ENCODE measurements at places on chromosomes 13 and 19.

DNA sequence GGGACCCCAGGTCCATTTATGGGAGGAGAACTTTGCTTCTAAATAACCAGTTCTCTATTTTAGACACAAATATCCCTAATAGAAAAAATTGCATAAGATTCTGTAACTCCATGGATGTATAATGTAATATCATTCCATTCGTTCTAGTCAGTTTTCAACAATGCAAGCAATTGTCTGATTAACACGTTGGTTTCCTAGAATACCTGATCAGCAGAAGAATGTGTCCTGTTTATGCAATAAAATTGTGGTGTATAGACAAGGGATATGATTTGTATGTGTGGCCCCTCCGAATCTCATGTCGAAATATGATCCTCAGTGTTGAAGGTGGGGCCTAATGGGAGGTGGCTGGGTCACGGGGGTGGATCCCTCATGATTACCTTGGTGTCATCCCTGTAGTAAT is 62.1 kb downstream of the RUBCNL start:
- peak; percentile 77 for DNase-seq

DNA sequence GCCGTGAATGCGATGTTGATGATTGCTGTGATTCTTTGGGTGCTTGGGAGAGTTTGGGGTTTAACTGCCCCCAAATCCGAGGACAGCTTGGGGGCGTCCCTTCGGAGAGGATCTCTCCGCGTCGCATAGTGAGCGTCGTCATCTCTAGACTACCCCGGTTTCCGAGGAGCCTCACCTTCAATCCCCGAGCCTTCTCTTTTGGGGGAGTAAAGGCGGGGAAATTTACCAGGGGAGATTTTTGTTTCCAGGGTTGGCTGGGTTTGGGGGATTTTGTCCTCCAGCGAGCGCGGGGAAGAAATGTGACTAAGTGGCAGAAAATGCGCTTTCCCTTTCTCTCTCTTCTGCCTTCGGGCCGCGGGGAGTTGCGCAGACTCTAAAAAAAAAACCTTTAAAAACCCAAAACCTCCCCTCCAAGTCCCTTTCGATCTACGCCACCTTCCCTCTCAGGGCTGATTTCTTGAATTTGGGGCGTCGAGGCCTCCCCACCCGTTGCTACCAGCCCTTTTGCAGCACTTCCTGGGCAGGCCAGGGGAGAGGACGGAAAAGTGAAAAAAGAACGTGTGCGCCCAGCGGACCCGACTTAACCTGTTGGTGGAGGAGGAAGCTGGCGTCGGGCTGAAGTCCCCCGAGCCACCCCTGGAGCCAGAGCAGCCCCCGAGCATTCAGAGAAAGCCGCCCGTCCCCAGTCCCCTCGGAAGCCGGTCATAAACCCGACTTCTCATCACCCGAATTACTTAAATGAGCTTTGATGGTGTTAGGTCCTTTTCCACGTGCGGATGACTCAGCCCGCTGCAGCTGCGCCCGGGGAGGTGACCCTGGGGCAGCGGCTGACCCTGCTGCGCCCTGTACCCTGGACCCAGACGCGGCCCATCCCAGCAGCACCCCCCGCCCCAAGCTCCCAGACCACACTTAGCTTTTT is 17.7 kb downstream of the NFIX start:
- DNase-seq = peak; percentile 67

DNA sequence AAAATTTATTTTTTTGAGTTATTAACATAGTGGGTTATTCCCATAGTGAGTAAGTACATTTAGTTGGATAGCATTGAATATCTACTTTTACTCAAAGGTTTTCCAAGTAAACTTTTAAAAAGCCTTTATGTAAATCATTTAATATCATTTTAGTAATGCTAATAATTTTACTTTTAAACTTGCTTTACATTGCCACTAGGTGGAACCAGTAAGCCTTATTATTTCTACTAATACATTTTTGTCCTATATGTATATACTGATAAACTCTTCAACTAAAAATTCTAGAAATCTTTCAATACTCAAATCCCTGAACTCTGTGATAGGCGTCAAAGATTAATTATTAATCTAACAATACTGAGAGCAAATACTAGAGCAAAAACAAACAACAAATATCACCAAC is 1709.2 kb upstream of the PCDH20 start:
- peak; percentile 46 for DNase-seq

DNA sequence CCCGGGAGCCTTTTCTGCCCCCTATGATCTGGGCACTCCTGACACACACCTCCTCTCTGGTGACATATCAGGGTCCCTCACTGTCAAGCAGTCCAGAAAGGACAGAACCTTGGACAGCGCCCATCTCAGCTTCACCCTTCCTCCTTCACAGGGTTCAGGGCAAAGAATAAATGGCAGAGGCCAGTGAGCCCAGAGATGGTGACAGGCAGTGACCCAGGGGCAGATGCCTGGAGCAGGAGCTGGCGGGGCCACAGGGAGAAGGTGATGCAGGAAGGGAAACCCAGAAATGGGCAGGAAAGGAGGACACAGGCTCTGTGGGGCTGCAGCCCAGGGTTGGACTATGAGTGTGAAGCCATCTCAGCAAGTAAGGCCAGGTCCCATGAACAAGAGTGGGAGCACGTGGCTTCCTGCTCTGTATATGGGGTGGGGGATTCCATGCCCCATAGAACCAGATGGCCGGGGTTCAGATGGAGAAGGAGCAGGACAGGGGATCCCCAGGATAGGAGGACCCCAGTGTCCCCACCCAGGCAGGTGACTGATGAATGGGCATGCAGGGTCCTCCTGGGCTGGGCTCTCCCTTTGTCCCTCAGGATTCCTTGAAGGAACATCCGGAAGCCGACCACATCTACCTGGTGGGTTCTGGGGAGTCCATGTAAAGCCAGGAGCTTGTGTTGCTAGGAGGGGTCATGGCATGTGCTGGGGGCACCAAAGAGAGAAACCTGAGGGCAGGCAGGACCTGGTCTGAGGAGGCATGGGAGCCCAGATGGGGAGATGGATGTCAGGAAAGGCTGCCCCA is 8.5 kb upstream of the CEACAM7 start:
- no peak for DNase-seq

DNA sequence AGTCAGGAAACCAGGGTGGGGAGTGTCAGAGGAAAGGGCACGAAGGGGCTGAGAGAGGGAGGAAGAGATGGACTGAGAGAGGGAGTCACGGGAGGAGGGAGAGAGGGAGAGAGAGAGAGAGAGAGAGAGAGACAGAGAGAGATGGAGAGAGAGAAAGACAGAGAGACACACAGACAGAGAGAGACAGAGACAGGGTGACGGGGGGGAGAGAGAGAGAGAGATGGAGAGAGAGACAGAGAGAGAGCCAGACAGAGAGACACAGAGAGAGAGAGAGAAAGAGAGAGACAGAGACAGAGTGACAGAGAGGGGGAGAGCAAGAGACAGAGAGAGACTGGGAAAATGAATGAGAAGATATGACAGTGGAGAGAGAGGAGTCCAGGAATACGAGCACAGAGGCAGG is 494 bp upstream of the KLK14 start:
- no peak for DNase-seq

DNA sequence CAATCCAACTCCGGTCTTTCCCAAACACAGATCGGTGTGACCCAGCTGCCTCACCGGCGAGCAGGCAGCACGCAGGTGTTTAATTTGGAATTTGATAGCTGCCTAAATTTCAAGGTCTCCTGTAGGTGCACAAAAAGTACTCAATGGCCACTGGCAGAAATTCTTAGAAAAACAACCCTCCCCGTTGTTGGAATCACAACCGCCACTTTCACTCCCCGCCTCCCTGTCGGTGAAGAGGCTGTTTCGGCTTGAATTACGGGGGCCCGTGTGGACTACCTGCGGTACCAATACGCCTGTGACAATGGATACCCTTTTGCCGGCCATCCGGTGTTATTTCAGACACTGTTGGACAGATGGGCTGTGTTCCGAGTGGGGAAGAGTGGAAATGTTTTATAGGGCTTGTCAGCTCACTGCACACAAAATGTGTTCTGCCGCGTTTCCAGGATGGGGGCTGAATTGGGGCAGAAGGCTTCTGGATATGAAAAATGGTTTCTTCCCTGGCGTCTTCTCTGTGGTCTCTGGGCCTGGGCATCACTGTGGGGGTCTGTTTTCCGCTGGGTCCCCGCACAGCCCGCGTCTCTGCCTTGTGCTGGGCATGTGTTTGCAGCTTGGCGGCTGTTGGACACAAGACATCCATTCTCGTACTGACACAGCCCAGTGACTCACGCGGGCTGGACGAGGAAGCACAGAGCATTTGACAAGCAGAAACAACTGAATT is 45.4 kb downstream of the ZIC5 start:
- peak; percentile 28 for DNase-seq

- peak; percentile 10 for DNase-seq
These were observed 26.0 kb downstream of the GPALPP1 start for GRCh38 chr13:45015300-45015699.

DNA sequence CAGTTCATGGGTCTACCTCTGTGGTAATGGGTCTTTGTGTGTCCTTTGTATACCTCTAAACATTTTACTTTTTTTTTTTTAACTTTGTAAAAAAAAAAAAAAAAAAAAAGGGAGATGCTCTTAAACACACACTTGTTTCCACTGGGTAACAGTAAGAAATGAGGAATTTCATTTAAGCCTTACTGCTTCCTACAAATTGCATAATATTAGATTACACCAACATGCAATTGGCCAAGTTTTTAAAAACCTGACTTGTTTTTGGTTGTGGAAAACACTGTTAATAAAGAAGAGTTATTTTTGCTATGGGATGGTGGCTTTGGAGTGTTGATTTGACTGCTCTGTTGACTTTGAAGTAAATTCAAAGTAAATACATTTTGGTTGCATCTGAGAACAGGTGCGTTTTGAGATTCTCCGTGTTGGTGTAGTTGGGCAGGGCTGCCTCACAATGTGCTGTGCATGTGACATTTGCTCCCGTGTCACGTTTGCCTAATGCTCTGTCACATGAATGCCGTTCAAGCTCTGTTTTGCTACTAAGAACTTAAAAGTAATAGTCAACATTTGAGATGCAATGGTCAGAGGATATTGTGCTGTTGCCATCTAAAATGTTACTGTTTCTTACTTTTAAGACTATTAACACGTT is 202.4 kb downstream of the LMO7 start:
- DNase-seq = no peak

- DNase-seq = peak; percentile 48
These were observed 926 bp downstream of the PRR12 start for GRCh38 chr19:49591731-49592485.

DNA sequence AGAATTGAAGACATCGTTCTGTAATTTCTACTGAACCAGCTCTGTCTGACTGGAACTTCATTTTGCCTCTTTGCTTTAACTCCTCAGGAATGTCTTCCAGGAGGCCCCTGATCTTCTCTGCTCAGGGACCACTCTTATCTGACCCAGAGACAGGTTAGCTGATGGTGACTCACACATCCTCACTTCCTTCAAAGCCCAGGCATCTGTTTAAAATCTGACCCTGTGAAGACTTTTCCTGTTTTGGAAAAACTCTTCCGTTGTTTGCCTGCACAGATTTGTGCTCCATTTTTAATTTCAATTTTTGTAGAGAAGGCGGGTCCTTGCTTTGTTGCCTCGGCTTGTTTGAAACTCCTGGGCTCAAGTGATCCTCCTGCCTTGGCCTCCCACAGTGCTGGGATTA is 1.6 kb downstream of the ARL11 start:
- no peak for DNase-seq

DNA sequence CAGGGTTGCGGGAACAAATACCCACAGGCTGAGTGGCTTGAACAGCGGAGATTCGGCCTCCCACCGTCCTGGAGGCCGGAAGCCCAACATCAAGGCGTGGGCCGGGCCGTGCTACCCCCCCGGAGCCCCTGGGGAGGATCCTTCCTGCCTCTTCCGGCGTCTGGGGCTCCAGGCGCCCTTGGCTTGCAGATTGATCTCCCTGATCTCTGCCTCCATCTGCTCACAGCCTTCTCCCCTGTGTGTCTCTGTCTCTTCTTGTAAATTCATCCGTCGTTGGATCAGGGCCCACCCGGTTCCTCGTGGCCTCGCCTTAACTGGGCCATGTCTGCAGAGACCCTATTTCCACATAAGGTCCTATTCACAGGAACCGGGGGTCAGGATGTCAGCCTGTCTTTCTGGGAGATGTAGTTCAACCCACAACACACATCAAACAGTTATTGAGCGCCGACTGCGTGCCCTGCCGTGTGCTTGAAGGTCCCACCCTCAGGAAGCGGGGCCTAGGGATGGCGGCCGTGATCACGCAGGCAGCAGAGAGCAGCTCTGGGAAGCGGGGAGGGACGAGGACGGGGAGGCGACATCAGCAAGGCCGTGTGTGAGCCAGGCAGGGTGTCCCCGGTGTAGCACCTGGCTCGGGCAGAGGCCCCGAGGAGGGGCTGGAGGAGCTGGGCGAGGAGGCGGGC is 21.3 kb downstream of the HCN2 start:
- DNase-seq = peak; percentile 93

GRCh38 chr19:11137542-11138384 is 17.8 kb downstream of the SPC24 start:
- DNase-seq = peak; percentile 94

- no peak for DNase-seq
These were observed 10.0 kb downstream of the SIGLEC12 start for GRCh38 chr19:51491586-51491985.

GRCh38 chr13:26168835-26169234 is 53.3 kb downstream of the RNF6 start:
- no peak for DNase-seq

- no peak for DNase-seq
These were observed 23.7 kb upstream of the SHISA2 start for GRCh38 chr13:26075498-26075897.

GRCh38 chr13:90732049-90732448 is 615.4 kb upstream of the MIR17HG start:
- no peak for DNase-seq

GRCh38 chr13:74187564-74187963 is 53.4 kb upstream of the KLF12 start:
- DNase-seq = peak; percentile 74

DNA sequence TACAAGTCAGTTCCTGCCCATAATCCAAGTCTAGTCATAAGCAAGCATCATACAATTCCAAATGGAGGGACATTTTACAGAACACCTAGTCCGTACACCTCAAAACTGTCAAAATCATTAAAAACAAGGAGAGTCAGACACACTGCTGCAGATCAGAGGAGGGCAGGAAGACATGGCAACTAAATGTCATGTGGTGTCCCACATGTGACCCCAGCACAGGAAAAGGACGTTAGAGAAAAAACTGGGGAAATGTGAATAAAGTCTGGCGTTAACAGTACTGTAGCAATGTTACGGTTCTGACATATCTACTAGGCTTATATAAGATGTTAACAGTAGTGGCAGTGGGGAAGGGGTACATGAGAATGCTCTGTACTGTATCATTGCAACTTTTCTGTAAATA is 2.3 kb downstream of the ZSCAN5A start:
- no peak for DNase-seq

DNA sequence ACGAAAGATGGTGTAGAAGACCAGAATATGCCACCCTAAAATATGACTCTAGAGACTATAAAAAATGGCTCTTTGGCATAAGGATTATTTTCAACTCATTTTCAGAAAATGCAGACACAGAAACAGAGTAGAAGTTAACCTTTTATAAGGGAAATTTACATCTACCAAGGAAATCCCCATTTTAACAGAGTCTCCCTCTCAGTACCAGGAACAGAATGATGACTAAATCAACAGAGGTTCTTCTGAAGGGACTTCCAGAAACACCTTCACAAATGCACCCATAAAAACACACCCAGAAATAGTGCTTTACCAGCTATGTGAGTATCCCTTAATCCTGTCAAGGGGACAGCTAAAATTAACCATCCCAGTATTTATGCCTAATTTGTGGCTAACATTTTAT is 29.1 kb downstream of the PLPP2 start:
- DNase-seq = no peak

All from fibroblast of upper back skin (primary cell).